Adipose tissue (tissue), 3 donors: ENCODE measurements at places on chromosomes 3 and 15. TPM values are rescaled to one million over a fixed set of nuclear protein-coding genes. Genes with fewer than 3 reads are reported as not detected.

The CLDN18 gene
- 5.6 TPM for polyA plus RNA-seq

The PRSS50 gene
- polyA plus RNA-seq, result not detected

The FBXL22 gene
- polyA plus RNA-seq, result 0.55 TPM

The RASGRF1 gene
- polyA plus RNA-seq, result 0.13 TPM

The CCR8 gene
- polyA plus RNA-seq, result not detected

The NBEAL2 gene
- polyA plus RNA-seq, result 42.8 TPM

The NOX5 gene
- 0.02 TPM for polyA plus RNA-seq

The GRK7 gene
- not detected for polyA plus RNA-seq

The GOLGA8G gene
- polyA plus RNA-seq, result not detected

The MITF gene
- 1.6 TPM for polyA plus RNA-seq

The EPHA6 gene
- 0.06 TPM for polyA plus RNA-seq

The ARF4 gene
- 258 TPM for polyA plus RNA-seq

The ANKRD34C gene
- polyA plus RNA-seq, result not detected

The FGF12 gene
- 0.79 TPM for polyA plus RNA-seq

The FSD2 gene
- polyA plus RNA-seq, result 0.01 TPM

The NR2E3 gene
- 0.04 TPM for polyA plus RNA-seq

The LRIG1 gene
- polyA plus RNA-seq, result 105 TPM

The SERPINI1 gene
- 36.7 TPM for polyA plus RNA-seq

The PLD1 gene
- polyA plus RNA-seq, result 5.4 TPM

The GOLGA8N gene
- 11.5 TPM for polyA plus RNA-seq

The NMNAT3 gene
- polyA plus RNA-seq, result 5.9 TPM

The BUB1B gene
- polyA plus RNA-seq, result 0.15 TPM

The HGD gene
- polyA plus RNA-seq, result 1.9 TPM

The CDHR4 gene
- not detected for polyA plus RNA-seq

The PLA2G4D gene
- not detected for polyA plus RNA-seq

The UTS2B gene
- polyA plus RNA-seq, result 0.70 TPM

The PYDC2 gene
- polyA plus RNA-seq, result not detected

The DPPA4 gene
- not detected for polyA plus RNA-seq

The ITIH3 gene
- polyA plus RNA-seq, result 2.9 TPM

The TGM5 gene
- polyA plus RNA-seq, result 4.9 TPM

The HTD2 gene
- 3.2 TPM for polyA plus RNA-seq

The CKMT1B gene
- 5.2 TPM for polyA plus RNA-seq

The DNAH12 gene
- polyA plus RNA-seq, result 0.22 TPM

The CADPS gene
- 0.04 TPM for polyA plus RNA-seq
